ENCODE measurements at places on chromosomes 11 and 22.

- DNase-seq, result no peak
Observed at GRCh38 chr11:122170815-122171475, 54.9 kb upstream of the BLID start.

- DNase-seq, result no peak
Observed at GRCh38 chr22:28143961-28144745, 225.1 kb upstream of the PITPNB start.

GRCh38 chr11:100827934-100828661 is 141.0 kb downstream of the ARHGAP42 start:
- no peak for DNase-seq

GRCh38 chr11:126637795-126638175 is 282.3 kb downstream of the ST3GAL4 start:
- DNase-seq, result no peak

GRCh38 chr11:71358122-71358728 is 90.0 kb downstream of the DHCR7 start:
- DNase-seq, result no peak

GRCh38 chr11:34260072-34260575 is 97.7 kb downstream of the ABTB2 start:
- no peak for DNase-seq

GRCh38 chr11:57493507-57494503 is 21.7 kb downstream of the SLC43A1 start:
- peak; percentile 69 for DNase-seq

DNA sequence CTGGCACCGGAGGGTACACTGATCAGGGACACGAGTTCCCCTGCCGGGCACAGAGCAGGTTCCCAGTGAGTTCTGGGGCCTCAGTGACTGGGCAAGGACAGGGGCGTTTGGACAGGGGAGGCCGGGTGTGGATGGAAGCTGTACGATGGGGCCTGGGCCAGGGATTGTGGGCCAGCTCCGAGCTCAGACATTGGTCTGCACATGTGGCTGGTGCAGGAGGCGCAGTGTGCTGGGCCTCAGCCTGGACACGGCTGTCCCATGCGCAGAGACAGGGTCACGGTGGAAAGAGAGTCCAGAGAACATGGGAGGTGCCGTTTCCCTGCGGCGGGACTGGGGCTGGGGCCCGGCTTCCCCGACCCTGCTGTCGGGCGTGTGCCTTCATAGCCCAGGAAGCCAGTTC is 60.7 kb downstream of the CDKN1C start:
- no peak for DNase-seq

DNA sequence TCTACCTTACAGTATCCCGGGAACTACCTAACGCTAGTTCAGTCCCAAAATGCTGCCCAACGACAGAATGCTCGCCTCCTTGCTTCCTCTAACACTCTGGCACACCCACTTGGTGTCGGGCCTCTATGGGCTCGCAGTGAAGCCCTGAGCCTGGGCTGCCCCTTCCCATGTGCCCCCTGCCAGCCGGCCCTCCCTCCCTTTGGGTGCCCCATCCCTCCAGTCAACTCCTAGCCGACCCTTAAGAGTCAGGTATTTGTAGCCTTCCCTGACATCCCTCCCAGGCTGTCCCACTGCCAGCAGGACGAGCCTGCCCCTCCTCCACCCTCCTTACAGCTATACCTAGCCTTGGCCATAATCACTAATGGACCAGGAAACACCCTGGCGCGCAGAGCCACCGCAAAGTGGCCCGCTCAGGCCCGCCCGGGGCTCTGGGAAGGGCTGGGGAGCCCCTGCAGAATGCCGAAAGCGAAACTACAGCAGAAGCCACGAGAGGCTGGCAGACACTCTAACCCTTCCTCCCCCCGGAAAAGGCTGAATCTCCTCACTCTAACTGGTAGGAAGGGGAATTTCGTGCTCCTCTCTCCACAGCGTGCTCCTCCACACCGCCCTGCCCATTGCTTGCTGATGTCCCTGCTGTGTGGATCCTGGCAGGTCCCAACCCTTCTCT is 8.2 kb downstream of the CBX7 start:
- peak; percentile 43 for DNase-seq

DNA sequence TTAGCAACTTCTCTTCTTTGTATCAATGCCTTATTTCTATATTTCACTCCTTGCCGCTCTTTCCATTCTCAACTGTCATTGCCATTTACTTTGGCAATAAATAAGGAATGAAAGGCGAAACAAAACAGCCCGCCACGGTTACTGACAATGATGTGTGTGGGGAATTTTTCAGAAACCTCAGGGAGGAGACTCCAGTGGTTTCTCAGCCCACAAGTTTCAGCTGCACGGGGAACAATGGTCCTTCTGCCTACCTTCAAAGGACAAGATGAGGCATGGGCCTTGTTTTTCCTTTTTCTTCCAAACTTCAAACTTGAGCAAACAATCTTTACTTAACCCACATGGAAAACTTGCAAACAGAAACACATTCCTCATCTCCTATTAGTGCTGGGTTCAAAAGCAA is 409.4 kb downstream of the METTL15 start:
- no peak for DNase-seq

GRCh38 chr11:123977731-123978347 is at the start of gene OR10S1:
Gene OR10S1 (minus strand): TSS chr11:123977781. CDS start chr11:123977664, 117 bp downstream.
- no peak for DNase-seq

DNA sequence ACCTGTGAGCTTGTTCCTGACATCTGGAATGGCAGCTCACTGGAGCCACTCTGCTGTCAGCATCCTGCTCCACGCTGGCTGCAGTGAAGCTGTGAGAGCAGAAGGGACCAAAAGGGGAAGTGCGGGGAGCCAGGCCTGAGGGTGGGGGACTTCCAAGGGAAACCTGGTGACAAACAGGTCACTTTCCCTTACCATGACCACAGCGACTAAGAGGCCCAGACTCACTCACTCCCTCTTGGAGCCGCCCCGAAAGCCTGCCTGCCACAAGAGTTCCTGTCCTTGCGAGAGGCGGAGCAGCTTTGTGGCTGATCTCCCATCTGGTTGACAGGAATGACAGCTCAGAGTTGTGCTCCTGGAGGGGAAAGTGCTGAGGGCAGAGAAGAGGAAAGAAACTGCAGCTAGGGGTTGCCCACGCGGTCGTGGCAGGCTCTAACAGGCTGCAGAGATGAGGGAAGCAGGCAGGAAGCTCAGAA is 183.8 kb upstream of the NTM start:
- no peak for DNase-seq

DNA sequence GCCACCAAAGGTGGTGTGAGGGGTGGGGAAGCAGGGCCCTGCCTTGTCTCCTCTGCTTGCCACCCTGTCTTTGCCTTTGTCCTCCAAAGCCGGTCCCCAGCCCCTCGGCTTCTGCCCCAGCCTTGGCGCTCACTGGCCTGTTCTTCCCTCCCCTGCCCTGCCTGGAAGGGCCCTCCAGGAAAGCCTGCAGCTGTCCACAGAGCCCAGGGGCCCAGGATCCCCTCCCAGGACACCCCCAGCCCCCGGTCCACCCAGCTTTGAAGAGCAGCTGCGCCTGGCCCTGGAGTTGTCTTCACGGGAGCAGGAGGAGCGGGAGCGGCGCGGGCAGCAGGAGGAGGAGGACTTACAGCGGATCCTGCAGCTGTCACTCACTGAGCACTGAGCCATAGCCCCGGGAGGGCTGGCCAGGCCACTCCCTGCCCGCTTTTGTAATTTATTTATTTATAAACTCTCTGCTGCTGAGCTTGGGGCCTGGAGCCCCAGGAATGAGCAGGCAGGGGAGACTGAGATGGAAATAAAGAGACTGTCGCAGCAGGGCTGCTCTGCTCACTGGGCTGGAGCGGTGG is 1.3 kb upstream of the SSH3 start:
- DNase-seq, result no peak

GRCh38 chr22:35230417-35230816 is 26.9 kb upstream of the HMGXB4 start:
- no peak for DNase-seq

DNA sequence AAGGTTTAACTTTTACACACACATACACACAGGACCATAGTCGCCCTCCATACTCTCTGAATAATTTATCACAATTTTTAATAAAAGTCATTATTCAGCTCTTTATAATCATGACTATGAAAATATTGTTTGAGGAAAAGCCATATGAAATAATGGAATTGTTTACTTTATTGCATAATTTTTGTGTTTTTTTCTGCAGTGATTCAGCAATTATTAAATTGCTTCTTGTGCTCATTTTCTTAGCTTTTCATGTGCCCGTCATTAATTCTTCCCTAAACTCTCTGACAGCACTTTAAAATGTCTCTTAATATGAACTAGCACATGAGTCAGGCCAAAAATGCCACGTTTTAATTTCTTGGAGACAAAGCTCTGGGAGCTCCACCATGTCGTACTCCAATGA is 77.5 kb upstream of the ALX4 start:
- DNase-seq, result no peak

DNA sequence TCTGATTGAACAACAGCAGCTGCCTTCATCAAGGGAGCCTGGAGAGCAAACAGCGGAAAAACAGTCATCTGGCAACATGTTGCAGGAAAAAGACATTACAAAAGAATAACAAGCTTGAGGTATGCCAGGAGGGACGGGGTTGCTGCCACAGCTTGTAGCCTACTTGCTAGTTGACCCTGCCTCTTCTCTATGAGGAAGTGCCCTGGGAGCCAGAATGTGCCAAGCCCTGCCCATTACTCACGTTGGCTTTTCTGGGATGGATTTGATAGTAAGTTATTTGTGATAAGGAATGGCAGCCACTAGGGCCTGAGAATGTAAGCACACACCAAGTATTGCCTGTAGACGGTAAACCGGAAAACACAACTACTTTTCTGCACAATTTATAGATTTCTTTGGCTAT is 113.5 kb upstream of the KIRREL3 start:
- no peak for DNase-seq

- no peak for DNase-seq
Observed at GRCh38 chr11:121483805-121484480, 31.2 kb upstream of the SORL1-AS1 start.

- no peak for DNase-seq
Observed at GRCh38 chr11:132913886-132914285, 618.4 kb downstream of the OPCML start.

DNA sequence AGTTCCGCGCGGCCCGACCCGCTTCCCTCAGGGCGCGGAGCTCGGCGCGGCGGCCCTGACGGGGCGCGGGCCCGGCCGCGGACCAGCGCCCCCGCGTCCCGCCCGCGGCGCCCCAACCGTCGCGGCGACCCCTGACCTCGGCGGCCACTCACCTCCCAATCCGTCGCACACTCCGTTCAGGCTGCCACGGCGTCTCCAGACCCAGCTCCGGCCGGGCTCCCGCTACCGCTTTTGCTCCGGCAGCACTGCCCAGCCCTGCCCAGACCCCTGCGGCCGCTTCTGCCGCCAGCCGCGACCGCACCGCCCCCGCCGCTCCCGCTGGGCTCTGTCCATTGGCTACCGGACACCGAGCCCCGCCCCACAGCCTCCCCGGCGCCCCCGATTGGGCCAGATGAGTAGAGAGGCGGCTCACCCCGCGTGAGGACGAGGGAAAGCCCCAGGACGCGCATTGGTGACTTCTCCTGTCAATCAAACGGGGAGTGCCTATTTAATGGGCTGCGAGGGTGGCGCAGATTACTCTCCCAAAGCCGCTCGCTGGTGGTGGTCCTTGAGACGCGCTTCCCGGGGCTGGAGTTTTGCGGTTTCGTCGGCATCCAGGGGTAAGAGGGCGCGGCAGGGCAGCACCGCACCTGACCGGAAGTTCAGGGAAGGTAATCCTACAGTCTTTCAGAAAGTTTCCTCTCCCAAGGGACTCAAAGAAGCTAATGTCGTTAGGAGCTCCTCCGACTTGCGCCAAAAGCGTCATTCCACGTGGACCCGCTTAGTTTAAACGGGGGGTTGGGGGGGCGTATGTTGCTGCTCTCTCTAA is at the start of gene PACSIN2:
Gene PACSIN2 (minus strand): TSS at position 281 of the 808 bp plus-strand sequence. CDS start 103,069 bp downstream, outside the sequence.
- peak; percentile 97 for DNase-seq

DNA sequence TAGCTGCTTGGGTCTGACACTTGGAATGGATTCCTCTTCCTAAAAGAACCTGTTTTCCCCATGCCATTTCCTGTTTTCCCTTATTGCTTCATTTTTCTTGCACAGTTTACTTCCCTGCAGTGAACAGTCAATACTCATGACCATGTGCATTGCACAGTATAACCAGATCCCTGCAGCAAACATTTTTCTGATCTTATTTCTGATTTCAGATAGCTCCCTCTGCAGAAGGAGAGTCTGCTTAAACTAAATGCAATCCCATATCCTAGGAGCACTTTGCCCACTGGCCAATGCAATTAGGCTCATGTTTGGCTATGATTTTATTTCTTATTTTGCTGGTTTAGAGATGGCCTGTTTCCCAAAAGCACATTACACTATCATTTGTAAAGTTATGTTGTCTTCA is 96.7 kb upstream of the CD44 start:
- DNase-seq, result no peak

- no peak for DNase-seq
Observed at GRCh38 chr11:30360741-30361140, 37.8 kb downstream of the ARL14EP start.

GRCh38 chr22:33117821-33118220 is 59.6 kb upstream of the SYN3 start:
- no peak for DNase-seq

DNA sequence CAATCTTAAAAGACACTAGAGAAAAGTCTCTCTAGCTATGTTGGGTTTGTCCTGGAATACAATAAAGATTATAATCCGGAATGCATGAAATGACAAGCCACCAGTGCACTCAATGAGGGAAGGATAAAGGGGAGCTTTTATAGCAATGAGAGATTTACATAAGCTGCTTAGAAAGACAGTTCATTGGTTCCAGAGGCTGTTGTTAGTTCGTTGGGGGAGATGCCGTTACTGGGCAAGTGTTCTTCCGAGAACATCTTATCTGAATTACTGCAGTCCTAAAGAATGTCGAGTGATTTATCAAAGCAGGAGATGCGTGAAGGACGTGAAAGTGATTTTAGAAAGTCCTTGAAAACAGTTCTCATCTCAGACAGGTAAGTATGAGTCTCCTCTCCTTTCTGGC is 33.6 kb downstream of the SYN3 start:
- DNase-seq, result no peak

GRCh38 chr11:71263386-71263785 is 11.0 kb upstream of the SHANK2 start:
- no peak for DNase-seq

GRCh38 chr11:17906436-17906835 is 106.4 kb downstream of the SERGEF start:
- DNase-seq, result no peak

- DNase-seq, result no peak
Observed at GRCh38 chr11:33881651-33882503, 10.0 kb downstream of the LMO2 start.

GRCh38 chr22:30922151-30922611 is 46.4 kb downstream of the MORC2 start:
- DNase-seq, result peak; percentile 66
